NCI-H1417 (cell line): ENCODE measurements at places on chromosomes 7 and 10.
A peak's percentile ranks its signal among the peaks of the same experiment; 100 is the strongest.

DNA sequence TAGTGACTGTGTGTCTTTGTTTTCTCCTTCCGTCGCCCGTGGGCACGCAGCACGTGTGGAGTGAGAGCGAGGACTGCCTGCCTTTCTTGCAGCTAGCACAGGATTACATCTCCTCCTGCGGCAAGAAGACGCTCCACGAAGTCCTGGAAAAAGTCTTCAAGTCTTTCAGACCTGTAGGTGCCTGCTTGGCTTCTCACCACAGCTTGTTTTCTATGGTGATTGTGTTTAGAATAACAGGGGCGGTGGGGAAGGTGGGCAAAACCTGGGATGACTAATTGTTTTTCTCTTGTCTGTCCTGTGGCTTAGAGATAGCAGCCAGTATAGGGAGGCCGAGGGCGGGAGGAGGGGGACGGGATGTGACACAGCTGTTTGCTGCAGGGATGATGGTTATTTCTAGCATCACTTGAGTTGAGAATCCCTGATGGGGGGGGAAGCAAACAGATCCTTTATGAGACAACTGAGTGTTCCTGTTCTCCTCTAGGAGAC, 11.4 kb downstream of the MTURN start:
- DNase-seq = peak; percentile 87

- DNase-seq = no peak
These were observed 24.9 kb upstream of the NPS start for GRCh38 chr10:127524229-127524628.

DNA sequence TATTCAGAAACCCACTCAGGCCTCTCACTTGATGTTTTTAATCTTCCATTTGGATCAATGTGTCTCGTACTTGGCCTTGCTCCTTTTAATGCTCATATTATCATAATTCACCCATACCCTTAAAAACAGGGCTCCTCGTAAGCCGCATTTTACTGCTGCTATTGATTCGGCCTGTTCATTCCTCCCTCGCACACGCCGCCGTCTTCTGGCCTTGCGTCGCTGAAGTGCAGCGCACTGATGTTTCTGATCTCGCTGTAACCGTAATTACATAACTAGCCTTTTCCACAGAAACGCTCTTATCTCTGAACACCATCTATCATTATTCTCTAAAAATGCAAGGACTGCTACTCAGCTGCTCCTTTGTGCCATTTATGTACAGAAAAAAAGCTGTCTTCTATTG, 544.5 kb upstream of the FOXK1 start:
- no peak for DNase-seq

GRCh38 chr7:136971776-136972175, 103.3 kb downstream of the CHRM2 start:
- no peak for DNase-seq

DNA sequence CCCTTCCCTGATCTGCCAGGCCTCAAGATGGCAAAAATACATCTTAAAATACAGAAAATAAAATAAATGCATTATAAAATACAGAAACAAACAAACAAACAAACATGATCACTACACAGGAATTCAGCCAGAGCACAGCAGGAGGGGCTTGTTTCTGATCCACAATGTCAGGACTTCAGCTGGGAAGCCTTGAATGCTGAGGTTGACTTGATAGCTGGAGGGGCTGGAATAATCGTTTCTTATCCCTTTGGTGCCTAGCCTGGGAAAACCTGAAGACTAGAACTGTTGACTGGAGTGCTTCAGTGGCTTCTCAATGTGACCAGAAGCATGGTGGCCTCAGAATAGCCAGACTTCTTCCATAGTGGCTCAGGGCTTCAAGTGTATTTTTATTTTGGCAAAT, 9.2 kb upstream of the MARVELD1 start:
- DNase-seq = no peak

DNA sequence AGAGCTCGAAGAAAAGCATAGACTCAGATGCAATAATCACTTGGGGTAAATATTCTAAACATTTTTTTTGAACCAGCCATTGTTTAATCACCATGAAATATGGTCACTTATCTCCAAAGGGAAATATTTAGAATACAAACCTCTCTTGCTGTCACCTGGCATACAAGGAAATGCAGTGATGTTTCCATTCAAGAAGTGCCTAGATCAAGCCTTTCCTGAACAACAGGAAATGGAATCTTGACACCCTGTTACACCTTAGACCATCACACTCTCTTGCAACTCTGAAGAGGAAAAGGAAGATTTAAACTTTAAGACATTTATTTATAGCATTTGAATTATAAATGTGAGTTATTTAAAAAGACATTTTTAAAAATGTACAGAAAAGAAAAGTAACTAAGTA, 263.0 kb upstream of the BMPER start:
- no peak for DNase-seq

DNA sequence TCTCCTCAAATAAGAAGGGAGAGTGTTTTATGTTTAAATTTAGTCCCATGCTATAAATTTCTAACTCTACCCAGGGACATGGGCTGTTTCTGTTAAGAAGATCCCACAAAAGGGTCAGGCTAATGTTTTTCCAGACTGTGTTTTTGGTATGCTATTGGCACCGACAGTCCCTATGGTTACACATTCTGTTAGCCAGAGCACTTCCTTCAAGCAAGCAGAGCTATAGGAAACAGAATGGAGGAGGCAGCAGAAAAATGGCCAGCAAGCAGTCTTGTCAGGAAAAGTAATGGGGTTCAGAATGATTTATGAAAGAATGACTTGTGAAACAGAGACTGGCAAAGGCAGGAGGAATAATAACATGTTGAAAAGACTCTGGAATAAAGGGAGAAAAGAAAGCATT, 44.8 kb upstream of the PHYHIPL start:
- DNase-seq = no peak

DNA sequence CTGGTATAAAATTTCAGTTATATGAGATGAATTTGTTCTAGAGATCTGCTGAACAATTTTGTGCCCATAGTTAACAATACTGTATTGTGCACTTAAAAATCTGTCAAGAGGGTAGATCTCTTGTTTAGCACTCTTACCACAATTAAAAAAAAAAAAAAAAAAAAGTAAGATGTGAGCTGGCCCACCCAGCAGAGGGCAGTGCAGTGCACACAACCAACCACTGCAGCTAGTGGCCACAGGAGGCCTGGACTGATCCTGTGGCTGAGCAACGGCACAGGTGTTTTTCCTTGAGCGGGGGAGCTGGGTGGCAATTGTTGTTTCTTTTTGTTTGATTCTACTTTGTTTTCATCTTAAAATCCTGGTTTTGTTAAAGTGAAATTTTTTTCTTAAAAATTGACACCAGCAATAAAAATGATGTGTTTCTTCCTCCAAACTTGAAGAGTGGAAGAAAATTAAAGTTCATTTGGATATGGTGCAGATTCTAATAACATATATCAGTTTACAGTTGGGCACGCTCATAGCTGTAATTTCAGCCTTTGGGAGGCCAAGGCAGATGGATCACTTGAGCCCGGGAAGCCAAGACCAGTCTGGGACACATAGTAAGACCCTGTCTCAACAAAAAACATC, 171.1 kb upstream of the TBX20 start:
- DNase-seq = peak; percentile 80
